Heart left ventricle (tissue), 16 donors: ENCODE measurements at places on chromosomes 4 and X. TPM values are rescaled to one million over a fixed set of nuclear protein-coding genes. Genes with fewer than 3 reads are reported as not detected.

- no peak for DNase-seq
These were observed 14.7 kb downstream of the EXOC1L start for GRCh38 chr4:55834086-55834795.

DNA sequence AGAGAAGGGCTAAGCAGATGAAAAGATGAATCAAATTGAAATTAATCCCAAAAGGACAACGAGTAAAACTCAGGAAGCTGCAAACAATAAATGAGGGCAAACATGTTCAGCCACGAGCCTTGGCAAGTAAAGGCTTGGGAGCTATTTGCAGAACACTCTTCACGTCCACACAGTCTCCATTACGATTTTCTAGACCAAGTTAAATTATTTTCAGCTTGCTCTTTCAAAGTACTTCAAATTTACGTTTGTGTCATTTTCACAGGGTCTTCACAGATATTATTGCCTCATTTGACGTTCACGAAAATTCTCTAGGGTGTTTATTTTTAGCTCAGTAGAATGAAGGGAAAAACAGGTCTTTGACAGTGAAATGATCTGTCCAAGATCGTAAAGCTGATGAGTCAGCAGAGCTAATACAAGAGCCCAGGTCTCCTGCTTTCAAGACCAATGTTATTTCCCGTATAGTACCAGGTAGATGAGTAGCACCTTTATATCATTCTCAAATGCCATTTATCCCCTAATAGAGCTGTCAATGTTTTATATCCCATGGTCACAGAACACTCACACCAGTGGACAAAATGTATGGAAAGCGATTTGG lies 20.9 kb downstream of the KLB start:
- no peak for DNase-seq

DNA sequence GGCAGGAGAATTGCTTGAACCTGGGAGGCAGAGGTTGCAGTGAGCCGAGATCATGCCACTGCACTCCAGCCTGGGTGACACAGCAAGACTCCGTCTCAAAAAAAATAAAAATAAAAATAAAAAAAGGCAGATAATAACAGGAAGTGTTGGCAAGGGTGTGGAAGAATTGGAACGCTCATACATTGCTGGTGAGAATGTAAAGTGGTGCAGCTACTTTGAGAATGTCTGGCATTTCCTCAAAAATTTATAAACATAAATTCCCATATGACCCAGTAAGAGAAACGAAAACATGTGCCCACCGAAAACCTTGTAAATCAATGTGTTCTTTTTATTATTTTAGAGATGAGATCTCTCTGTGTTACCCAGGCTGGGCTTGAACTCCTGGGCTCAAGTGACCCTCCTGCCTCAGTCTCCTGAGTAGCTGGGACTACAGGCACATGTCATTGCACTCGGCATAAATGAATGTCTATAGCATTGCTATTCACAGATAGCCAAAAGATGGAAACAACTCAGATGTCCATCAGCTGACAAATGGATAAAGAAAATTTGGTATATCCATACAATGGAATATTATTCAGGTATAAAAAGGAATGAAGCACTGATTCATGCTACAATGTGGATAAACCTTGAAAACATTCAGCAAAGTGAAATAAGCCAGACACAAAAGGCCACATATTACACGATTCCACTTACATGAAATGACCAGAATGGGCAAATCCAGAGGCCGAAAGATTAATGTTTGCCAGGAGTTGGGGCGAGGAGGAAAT lies 63.7 kb upstream of the PLAC1 start:
- no peak for DNase-seq

- no peak for DNase-seq
These were observed 24.2 kb upstream of the PGRMC2 start for GRCh38 chr4:128311659-128312403.

Gene TEX13D
- not detected for total RNA-seq

GRCh38 chr4:123503698-123504363 lies 107.2 kb downstream of the SPRY1 start:
- DNase-seq = no peak
